ENCODE measurements at places on chromosomes 13 and 19.

DNA sequence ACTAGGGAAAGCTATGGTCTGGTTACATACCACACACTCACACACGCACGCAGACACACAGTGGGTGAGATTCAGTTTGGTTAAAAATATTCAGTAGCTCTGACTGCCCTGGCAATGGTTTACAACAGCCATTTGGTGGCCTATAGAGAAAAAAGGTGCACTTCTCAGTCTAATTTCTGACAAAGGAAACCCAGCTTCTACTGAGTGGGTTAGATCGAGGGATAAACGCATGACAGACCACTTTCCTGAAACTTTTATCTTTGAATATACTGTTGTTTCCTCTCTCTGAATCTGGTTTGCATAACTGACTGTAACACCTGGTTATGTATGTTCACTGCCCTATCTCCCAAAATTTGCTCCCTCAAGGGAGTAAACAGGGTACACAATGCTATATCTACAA lies 2.5 kb downstream of the LIG4 start:
- DNase-seq: no peak

GRCh38 chr19:710767-711166 lies 2.0 kb downstream of the PALM start:
- DNase-seq: no peak

- no peak for DNase-seq
Measured at GRCh38 chr13:48220592-48220980, 12.4 kb upstream of the ITM2B start.

- DNase-seq: no peak
Measured at GRCh38 chr13:28531077-28531844, 36.3 kb upstream of the FLT1 start.

- no peak for DNase-seq
Measured at GRCh38 chr19:38373907-38374331, 452 bp upstream of the PSMD8 start.

DNA sequence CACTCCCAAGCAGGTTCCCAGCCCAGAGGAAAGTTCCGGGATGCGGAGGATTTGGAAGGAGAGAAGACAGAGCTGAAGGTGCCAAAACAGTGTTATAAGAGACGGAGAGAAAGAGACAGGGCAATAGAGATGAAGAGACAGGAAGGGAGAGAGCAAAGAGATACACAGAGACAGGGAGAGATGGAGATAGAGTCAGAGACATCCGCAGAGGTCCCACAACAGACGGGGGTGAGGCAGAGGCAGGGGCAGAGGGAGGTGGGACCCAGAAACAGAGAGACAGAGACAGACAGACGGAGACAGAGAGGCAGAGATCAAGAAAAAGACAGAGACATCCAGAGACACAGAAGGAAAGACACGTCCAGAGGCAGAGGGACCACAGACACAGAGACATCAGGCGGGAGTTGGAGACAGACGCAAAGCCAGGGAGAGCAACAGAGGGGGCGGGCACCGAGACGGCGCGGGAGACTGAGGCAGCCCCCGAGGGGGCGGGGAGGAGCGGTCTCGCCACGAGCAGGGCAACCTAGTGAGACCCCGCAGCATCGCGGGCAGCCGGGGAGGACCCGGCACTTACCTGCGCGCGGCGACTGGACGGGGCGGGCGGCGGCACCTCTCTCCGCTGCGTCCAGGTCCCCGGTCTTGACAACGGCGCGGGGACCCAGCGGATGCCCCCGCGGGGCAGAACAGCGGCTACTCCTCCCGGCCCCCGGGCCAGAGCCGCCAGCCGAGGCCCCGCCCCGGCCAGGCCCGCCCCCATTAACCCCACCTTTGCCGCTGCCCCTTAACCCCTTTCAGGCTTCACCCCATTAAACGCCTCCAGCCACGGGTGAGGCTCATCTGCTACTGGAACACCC lies at the start of gene GPR4:
GPR4 (minus strand) TSS at position 689 of the 851 bp plus-strand sequence. CDS start 10,346 bp downstream, outside the sequence.
- no peak for DNase-seq

DNA sequence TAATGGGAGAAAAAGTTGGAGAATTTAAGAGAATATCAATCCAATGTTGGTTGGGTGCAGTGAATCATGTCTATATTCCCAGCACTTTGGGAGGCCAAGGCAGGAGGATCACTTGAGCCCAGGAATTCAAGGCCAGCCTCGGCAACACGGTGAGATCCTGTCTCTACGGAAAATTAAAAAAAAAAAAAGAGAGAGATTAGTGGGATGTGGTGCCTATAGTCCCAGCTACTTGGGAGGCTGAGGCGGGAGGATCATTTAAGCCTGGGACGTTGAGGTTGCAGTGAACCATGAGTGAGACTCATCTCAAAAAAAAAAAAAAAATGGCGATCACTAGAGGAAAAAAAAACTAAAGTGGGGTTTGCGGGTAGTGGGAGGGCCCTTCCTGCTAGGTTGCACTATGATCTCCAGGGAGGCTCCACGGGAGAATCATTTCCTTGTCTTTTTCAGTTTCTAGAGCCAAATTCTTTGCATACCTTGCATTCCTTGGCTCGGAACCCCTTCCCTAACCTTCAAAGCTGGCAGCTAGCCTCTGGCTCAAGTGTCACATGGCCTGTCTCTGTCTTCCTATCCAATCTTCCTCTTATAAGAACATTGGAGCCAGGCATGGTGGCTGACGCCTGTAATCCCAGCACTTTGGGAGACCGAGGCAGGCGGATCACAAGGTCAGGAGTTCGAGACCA lies 5.8 kb upstream of the ERCC2 start:
- DNase-seq: no peak

DNA sequence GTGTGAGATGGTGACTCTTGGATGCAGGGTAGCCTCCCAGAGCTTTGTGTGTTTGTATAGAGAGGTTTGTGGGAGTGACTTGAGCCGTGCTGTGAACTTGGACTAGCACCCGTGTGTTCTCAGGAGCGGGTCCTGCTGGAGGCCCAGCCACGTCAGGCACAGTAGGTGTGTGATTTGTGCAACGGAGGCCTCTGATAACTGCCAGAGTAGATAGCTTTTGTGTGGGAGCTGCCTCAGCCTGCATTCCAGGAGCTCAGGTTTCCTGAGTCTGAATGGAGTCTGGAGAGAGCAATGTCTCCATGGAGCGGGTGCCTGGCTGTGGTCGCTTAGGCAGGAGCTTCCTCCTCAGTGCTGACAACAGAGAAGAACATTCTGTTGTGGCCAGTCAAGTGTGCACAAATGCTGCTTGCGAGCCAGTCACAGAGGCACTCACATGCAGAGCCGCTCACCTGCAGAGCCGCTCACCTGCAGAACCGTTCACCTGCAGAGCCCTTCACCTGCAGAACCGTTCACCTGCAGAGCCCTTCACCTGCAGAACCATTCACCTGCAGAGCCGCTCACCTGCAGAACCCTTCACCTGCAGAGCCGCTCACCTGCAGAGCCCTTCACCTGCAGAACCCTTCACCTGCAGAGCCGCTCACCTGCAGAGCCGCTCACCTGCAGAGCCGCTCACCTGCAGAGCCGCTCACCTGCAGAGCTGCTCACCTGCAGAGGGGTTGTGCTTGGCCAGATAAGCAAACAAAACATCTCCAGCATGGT lies 32.6 kb downstream of the TFDP1 start:
- DNase-seq: no peak

DNA sequence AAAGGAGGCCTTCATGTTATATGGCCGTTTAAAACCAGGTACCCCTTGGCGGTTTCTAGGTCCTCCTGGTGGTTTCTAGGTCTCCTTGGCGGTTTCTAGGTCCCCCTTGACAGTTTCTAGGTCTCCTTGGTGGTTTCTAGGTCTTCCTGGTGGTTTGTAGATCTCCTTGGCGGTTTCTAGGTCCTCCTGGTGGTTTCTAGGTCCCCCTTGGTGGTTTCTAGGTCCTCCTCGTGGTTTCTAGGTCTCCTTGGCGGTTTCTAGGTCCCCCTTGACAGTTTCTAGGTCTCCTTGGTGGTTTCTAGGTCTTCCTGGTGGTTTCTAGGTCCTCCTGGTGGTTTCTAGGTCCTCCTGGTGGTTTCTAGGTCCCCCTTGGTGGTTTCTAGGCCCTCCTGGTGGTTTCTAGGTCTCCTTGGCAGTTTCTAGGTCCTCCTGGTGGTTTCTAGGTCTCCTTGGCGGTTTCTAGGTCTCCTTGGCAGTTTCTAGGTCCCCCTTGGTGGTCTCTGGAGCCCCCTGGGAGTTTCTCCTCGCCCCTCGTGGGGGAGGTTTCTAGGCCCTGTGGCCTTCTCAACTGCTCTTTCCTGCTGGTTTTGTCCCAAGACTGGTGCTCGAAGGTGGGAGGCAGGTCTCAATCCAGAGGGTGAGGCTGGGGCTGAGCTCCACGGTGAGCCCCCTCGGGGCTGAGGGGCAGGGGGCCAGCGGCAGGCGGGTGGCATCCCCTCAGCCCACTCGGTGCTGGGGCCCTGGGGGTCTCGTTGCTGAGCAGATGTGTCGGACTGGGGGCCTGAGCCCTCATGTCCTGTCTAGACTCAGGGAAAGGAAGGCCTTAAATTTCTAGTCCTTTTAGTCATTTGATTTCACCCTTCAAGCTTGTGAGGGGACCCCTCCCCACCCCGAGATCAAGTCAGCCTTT lies 8.0 kb downstream of the HCN2 start:
- no peak for DNase-seq

DNA sequence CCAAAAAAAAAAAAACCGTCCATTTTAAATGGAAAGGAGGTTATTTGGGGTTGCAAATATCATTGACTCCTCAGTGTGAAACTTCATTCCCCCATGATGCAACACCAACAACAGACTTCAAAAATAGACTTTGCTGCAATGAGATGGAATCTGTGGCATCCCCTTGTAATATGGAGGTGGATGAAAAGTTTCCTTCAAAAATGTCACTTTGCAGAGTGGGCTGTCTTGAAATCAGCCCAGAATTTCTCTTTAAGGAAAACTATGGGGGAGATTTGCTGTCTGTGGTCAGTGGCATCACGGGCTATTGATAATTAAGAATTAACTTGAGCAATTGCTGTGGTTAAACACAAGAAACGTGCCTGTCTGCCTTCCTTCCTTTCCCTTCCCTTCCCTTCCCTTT lies 1.5 kb downstream of the GPR18 start:
- DNase-seq: no peak

GRCh38 chr19:5435642-5436017 lies 19.6 kb upstream of the ZNRF4 start:
- no peak for DNase-seq

GRCh38 chr19:14632286-14632685 lies 42.4 kb downstream of the ADGRE3 start:
- DNase-seq: no peak

DNA sequence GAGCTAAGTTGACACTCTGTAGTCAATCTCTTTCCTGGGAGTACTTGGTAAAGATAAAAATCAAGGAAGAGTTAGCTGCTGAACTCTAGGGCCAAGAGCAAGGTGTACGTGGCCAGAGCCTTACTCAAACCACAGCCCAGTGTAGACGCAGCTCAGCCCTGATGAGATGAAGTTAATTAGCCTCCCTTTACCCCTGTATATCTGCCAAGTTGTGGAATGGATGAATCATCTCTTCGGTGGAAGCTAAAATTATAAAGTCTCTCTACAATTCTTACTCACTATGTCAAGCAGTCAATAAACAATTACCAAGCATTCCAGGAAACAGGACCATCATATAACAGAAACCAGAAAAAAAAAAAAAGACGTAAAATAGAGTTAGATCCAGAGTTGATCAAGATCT lies 146.9 kb upstream of the UFM1 start:
- DNase-seq: no peak

GRCh38 chr19:29329460-29330134 lies 116.6 kb upstream of the UQCRFS1 start:
- no peak for DNase-seq

DNA sequence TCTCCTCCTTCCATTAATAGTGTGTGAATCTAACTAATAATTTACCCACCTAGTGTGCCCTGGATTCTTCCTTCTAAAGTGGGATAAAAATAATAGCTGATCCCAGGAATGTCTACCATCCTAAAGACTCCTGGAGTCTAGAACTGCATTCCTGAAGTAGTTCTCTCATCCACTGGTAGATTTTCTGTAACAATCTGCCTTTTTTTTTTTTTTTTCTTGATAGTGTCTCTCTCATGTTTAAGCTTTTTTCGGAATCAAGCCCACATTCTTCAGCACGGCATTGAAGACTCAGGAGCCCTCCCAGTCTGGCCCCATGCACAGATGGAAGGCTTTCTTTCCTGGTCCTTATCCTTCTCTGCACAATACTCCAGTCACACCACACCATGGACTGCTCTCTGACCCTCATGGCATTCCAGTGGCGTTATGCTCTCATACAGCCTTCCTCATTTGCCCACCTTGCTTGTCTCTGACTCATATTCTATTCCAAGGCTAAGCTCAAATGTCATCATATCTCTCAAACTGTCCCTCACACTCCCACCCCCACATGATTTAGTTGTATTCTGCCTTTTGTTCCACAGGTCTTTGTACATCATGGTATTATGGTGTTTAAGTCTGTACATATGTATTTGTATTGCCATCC lies 68.7 kb upstream of the FRY start:
- DNase-seq: no peak

- no peak for DNase-seq
Measured at GRCh38 chr19:33731881-33732280, 64.8 kb upstream of the KCTD15 start.

DNA sequence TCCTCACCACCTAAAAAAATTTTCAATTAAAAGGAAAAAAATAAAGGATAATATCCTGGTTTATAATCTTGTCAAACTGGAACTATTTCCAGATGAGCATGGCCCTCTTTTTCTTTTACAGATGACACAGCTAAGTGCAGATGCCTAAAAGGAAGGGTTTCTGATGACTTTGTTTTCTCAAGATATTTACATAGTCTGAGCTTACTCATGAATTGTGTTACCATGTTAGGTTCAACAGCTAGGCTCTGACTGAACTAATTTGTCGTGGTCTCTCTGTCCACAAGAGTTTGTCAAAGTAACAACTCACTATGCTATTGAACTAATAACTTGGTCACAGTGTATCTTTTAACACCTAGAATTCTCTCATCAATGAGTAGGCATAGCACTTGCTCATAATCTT lies 780.8 kb downstream of the GPC5 start:
- DNase-seq: no peak

DNA sequence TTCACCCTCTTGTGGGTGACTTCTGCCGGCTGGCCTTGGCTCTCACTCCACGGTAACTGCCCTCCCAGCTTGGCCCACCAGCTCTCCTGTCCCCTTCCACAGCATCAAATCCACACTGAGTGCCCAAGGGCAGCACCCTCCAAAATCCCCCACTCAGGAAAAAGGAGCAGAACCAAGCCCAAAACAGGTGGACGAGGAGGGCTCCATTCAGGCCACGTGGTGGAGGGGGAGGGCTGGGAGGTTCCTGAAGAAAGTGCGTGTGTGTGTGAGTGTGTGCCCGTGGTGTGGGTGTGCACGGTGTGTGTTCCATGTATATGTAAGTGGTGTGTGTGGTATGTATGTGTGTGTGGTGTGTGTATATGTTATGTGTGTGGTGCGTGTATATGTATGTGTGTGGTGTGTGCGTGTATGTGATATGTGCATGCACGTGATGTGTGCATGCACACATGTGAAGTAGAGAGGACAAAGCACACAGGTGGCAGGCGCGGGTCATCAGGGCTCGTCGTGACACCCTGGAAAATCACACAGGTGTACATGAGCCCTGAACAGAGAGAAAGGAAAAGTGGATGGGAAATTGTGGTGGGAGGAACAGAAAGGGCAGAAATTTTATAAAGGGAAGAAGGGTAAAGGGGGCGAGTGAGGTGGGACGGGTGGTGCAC lies 76.9 kb downstream of the COL4A1 start:
- no peak for DNase-seq

- no peak for DNase-seq
Measured at GRCh38 chr13:106486287-106486686, 49.2 kb downstream of the EFNB2 start.

- no peak for DNase-seq
Measured at GRCh38 chr13:113620036-113620796, 35.7 kb downstream of the TFDP1 start.

- no peak for DNase-seq
Measured at GRCh38 chr13:111852725-111853518, 214.0 kb upstream of the SOX1 start.
